ENCODE measurements at places on chromosomes 1 and 21. TPM values are rescaled to one million over a fixed set of nuclear protein-coding genes. Genes with fewer than 3 reads are reported as not detected.

DNA sequence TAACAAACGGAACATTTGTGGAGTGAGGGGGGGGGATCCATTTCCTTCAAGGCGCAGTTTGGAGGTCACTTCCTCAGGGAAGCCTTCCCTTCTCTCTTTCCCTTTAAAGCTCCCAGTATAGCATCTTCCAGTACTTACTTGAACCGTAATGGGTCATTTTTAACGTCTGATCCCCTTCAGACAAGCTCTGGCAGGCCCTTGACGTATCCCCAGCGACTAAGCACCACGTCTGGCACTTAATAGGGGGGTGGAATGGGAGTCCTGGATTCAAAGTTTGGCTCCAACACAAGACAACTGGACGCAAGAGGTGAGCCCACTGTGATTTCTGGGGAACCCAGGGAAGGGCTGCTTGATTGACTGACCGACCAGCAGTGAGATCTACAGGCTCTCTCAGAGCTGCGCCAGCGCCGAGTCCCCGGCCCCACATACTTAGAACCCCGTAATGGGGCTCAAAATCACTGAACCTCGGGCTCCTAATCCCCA, 441 bp downstream of the YARS1 start:
- DNase-seq, result no peak

GRCh38 chr1:115647919-115648650, 6.3 kb downstream of the VANGL1 start:
- no peak for DNase-seq

DNA sequence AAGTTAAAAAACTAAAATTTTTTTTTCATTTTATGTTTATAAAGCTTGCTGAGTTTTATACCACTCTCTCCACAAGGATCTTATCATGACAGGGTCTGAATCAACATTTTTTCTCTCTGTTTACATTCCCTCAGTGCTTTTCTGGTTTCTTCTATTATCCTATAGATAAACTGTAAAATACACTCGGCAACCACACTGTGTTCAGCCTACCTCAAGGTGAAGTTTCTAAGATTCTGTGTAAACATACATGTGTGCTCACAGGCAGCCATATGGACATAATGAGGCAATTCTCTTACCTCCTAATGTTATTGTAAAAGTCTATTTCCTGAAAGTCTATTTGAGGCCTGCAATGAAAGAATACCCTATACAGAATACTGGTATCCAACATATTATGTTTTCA, 114.6 kb downstream of the NTPCR start:
- no peak for DNase-seq

DNA sequence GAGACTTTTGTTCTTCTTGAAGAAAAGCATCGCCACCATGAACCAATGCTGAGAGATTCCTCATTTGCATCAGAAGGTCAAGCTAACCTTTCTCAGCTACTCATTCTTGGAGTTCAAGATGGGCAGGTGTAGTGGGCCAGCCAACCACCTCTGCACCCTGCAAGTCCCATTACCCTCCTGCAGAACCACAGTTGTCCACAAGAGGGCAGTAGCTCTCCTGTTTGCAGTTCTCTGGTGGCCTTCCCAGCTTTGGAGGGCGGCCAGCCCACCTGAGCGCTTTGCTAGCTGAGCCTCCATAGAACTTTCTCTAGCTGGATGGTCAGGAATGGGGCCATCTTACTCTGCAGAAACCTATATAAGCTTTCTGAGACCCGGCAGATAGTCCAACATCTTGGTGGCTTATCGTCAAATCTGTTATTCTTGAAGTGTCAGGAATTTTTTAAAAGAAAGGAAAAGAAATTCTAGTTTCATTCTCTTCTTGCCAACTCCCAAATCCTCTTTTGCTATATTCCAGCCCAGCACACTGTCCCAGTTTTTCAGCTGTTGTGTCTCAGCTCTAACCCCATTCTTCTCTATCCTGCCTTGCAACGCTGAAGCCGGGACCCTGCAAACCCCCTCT, 11.0 kb upstream of the LMX1A start:
- peak; percentile 81 for DNase-seq

GRCh38 chr1:14997646-14998276, 155.8 kb upstream of the TMEM51 start:
- DNase-seq, result no peak

DNA sequence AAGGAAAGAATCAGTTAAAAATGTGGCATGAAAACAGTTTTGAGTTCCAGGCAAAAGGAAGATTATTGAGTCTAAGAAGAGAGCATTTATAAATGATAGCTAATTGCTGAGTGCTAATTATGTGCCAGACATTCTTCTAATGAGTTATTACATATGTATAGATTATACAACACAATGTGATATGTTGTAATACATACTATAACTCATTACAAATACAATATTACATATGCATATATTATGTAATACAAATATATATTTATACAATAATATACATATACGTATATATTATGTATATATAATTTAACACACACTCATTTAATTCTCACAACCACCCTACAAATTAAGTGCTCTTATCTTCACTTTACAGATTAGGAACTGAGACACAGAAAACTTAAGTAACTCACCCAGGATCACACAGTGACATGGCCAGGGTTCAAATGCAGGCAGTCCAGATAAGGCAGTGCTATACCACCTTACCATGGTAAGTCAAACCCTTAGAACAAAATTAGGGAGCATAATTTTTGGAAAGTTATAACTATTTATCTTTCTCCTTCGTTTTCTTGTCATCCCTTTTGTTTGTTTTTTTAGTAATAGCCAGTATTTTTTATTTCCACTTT, 4.0 kb downstream of the SORT1 start:
- DNase-seq, result no peak

- no peak for DNase-seq
Observed at GRCh38 chr1:15262706-15263105, 15.7 kb downstream of the FHAD1 start.

DNA sequence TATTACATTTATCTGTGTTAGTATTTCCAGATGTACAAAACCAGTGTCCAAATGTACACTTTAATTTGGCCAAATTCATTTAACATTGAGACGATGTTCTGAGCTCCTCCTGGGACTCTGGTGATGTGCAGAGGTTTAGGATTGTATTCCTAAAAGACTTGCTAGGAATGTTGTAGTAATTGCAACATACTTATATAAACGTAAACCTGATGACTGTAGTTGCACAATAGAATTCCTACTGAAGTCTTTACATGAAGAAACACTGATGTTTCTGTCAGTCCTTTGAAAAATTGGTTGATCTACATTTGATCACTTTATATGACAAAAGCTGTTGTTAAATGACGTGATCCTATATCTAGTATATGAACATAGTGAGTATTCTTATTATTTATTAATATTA, 5.1 kb upstream of the OR14C36 start:
- no peak for DNase-seq

GRCh38 chr1:75797606-75798216, 1.0 kb downstream of the MSH4 start:
- no peak for DNase-seq

DNA sequence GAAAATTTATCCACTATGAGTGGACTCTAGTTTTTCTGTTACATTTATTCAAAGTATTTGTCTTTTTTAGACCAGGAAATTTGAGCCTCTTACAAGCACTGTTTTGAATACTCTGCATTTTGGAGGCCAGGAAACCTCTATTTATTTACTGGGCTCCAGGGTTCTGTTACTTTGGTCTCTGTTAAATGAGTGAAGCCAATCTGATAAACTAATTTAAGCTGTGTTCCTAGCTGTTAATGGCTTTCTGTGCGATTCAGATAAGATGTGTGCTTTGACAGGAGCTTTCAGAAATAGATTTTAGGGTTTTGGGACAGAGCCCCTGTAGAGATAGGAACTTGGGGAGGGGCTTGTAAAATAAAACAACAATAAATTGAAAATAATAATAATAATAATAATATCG, 23.9 kb downstream of the ACKR1 start:
- DNase-seq, result no peak

DNA sequence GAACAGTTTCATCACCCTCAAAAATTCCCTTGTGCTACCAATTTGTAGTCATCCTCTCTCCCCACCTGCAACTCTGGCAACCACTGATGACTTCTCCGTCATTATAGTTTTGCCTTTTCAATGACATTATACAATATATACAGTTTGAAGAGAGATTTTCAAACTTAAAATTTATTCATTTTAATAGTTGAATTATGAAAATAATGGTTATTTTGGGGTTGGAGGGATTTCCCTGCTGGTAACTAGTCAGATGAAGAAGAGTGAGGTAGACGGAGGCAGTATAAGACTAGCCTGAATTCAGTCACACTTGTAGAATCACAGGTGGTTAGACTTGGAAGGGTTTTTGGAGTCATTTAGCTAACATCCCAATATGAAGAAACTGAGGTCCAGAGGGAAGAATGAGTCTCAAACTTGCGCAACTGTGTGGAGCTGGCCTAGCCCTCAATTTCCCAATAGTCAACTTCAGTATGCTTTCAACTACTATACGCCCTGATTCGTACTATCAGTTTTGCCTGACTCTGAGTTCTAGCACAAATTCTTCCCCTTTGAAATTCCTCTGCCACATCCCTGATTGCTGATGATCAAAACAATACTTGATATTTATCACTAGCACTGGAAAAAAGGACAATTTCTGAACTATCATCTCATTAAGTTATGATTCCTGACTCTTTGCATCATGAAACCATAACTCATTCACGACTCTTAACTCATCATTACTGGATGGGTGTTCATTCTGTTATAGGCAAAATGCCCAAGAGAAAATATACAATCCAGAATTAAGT, 54.2 kb downstream of the VANGL2 start:
- no peak for DNase-seq

- DNase-seq, result no peak
Observed at GRCh38 chr1:27531959-27532685, 42.2 kb upstream of the WASF2 start.

- no peak for DNase-seq
Observed at GRCh38 chr1:213286235-213286634, 235.2 kb downstream of the RPS6KC1 start.

GRCh38 chr21:45234127-45234526, 53.6 kb downstream of the POFUT2 start:
- DNase-seq, result no peak

DNA sequence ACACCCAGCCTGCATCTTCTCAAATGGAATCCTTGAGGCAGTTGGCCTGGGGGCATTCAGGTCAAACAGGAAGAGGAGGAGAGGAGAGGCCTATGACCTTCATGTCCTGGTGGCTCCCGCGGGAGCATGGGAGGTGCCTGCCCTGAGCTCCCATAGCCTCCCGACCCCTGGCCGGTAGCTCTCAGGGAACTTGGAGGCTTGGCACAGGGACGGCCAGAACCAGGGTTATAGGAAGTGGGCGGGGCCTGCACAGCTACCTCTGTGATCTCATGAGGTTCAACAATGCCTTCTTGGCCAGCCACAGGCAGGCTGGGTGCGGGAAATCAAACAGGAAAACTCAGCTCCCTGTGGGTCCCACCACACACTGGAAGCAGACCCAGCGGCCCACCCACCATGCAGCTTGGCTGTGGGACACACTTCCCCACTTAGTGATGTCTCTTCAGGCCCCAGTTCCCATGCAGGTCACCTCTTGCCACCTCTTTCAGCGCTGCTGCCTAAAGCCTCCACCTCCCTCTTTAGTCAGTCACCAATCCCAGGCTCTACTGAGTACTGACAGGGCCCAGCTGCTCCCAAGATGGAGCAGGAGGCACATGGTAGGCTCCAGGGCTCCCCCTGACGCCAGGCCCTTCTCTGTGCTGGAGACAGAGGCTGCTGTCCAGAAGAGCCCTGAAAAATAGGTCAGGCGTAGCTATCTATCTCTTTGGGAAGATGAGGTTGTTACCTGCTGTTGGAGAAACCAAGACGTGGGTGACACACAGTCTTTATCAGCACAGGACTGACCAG, at the start of gene SLFNL1:
SLFNL1 (minus strand) TSS at position 200 of the 783 bp plus-strand sequence. CDS start 1,065 bp downstream, outside the sequence.
- peak; percentile 36 for DNase-seq

DNA sequence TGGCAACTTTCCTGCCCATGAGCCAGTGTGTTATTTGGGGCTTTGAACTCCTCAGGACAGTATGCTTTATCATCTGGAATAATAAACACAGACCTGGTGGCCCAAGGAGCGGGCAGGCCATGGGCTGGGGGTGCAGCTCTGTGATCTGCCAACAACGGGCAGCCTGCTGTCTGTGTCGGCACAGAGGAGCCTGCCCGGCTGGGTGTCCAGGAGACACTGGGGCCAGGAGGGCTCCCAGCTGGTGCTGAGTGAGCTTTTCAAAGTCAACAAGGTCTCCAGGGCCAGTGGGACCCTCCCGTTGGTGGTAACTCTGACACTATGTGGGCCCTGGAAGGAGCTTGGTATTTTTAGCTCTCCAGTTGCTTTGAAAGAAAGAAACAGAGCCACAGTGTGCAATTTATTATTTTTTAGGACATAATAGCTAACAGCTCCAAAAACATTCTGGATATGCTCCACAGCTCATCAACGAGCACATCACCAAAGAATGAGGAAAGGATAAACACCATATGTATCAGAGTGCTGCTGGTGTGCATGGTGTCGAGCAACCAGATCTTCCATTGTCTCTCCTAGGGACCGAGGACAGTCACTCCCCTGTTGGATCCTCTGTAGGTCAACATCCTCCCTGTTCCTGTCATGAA, 488.7 kb upstream of the USP24 start:
- DNase-seq, result no peak

DNA sequence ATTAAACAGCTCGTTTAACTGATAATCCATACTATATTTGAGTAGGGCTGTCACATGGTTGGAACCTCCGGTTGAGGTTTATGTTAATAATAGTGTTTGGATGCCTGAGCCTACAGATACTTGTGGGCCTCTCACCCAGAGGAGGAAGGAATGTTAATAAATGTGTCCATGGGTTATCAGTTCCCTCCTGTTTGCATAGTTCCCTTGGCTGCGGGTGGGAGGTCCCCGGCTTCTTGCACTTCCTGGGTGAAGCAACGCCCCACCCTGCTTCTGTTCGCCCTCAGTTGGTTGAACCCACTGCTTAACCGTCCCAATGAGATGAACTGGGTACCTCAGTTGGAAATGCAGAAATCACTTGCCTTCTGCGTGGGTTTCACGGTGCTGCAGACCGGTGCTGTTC, 23.6 kb upstream of the GBP1 start:
- DNase-seq, result no peak

- DNase-seq, result no peak
Observed at GRCh38 chr1:54558434-54559030, 10.5 kb downstream of the ACOT11 start.

- DNase-seq, result no peak
Observed at GRCh38 chr1:166145499-166145898, 21.3 kb downstream of the FAM78B start.

- DNase-seq, result no peak
Observed at GRCh38 chr21:42075686-42076471, 4.8 kb downstream of the UMODL1 start.

GRCh38 chr1:30942326-30942963, 33.9 kb upstream of the SDC3 start:
- DNase-seq, result no peak

- DNase-seq, result no peak
Observed at GRCh38 chr1:107138767-107139445, 1.9 kb upstream of the NTNG1 start.

- no peak for DNase-seq
Observed at GRCh38 chr1:111793923-111794322, 38.2 kb downstream of the DDX20 start.

The PHC2 gene
- total RNA-seq, result 74.8 TPM

The RORC gene
- total RNA-seq, result 27.7 TPM

The FABP3 gene
- total RNA-seq, result 2.8 TPM

The OR2L2 gene
- 0.10 TPM for total RNA-seq

The CD164L2 gene
- 1.7 TPM for total RNA-seq

The BMP8B gene
- 4.9 TPM for total RNA-seq

The UBE4B gene
- 34.6 TPM for total RNA-seq

The ADIPOR1 gene
- total RNA-seq, result 82.7 TPM

The AKIRIN1 gene
- total RNA-seq, result 48.0 TPM

The NHLH2 gene
- not detected for total RNA-seq

The UBL4B gene
- not detected for total RNA-seq

The CELA3A gene
- 0.56 TPM for total RNA-seq

The LORICRIN gene
- not detected for total RNA-seq

Data from colonic mucosa (tissue), 4 donors.